ENCODE measurements at places on chromosomes 4 and X. TPM values are rescaled to one million over a fixed set of nuclear protein-coding genes. Genes with fewer than 3 reads are reported as not detected.

The ARHGAP6 gene
- total RNA-seq, result 32.6 TPM

The SSX4B gene
- total RNA-seq, result not detected

The C4orf50 gene
- total RNA-seq, result not detected

The BEND2 gene
- not detected for total RNA-seq

The P2RY8 gene
- 3.2 TPM for total RNA-seq

The CT55 gene
- total RNA-seq, result not detected

The TMEM150C gene
- 46.7 TPM for total RNA-seq

The NDNF gene
- total RNA-seq, result 2.2 TPM

The FGG gene
- total RNA-seq, result not detected

The NSG1 gene
- total RNA-seq, result 6.2 TPM

All from breast epithelium (tissue), 4 donors.